Muscle of arm (tissue), 14 donors: ENCODE measurements at places on chromosomes 5 and 9.
A peak's percentile ranks its signal among the peaks of the same experiment; 100 is the strongest.

GRCh38 chr5:17989036-17989435 lies 354.8 kb downstream of the TAF11L14 start:
- no peak for DNase-seq

GRCh38 chr9:7756088-7756487 lies 43.5 kb downstream of the DMAC1 start:
- DNase-seq = no peak

GRCh38 chr9:98538626-98539031 lies 170.1 kb downstream of the GABBR2 start:
- DNase-seq = no peak

DNA sequence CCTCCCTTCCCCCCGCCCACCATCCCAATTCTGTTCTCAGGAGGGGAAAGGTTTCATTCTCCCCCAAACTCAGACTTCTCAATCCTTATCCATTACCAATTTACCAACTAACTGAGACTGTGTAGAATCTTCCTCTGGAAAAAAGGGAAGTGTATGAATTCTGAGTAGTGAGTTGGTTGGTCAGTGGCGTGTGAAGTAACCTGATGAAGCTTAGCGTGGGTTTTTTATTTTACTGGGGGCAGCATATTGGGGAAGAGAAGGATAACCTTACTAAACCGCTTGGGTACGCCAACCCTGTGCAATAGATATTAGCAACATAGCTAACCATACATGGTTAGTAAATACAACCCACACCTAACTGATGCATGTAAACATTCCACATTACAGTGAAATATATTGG lies 1.1 kb upstream of the DNAJC21 start:
- no peak for DNase-seq

DNA sequence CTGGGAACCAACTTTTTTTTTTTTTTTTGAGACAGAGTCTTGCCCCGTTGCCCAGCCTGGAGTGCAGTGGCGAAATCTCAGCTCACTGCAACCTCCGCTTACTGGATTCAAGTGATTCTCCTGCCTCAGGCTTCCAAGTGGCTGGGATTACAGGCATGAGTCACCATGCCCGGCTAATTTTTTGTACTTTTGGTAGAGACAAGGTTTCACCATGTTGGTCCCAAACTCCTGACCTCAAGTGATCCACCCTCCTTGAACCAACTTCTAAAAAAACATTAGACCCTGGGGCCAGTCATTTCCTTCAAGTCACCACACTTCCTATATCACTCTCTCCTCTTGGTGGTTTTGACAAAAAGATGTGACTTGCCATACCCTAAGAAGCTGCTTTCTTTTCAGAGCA lies 10.9 kb upstream of the SHROOM1 start:
- DNase-seq = no peak

DNA sequence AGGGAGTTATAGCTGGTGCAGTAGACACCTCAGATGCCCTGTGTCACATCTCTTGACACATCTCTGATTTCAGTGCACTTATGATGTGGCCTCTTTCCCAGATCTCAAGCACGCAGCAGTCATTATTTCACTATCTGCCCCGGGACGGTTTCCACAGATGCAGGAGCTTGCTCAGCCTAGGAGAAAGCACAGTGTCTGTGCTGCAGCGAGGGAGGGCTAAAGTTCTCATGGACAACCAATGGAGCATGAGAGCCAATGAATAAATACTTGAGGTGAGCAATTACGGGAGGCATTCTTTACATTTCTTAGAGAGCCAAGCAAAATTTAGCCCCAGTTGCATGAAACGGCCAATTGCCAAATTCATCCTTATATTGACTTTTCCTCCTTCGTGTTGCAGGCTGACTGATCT lies 7.4 kb upstream of the MOB3B start:
- DNase-seq = no peak

GRCh38 chr9:124295159-124295794 lies 37.5 kb downstream of the NEK6 start:
- no peak for DNase-seq

DNA sequence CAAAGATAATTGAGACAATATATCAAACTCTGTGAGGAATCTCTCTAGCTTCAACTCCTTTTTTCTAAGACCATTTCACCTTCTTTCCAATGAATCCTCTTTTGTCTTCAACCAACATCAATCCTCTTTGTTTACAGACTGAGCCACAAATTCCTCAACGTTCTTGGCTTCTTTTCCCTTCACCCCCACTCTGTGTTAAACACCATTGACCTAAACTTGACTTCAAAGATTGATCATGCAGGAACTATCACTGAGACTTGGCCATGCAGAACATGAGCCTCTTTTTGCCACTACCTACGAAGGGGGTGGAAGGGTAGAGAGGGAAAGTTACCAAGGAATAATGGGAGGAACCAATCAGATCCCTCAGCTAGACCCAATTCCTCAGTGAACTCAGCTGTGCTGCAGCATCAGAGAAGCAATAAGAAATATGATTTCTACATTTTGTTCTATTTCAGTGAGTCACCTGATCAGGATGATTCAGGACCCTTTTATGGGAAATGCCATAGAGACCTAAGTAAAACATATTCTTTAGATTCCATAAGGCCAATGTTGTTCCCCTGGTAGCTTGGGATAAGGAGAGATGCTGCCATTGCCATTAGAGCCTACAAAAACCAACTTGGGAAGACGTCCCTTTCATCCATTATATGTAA lies 187.7 kb upstream of the RGMB start:
- DNase-seq = no peak

DNA sequence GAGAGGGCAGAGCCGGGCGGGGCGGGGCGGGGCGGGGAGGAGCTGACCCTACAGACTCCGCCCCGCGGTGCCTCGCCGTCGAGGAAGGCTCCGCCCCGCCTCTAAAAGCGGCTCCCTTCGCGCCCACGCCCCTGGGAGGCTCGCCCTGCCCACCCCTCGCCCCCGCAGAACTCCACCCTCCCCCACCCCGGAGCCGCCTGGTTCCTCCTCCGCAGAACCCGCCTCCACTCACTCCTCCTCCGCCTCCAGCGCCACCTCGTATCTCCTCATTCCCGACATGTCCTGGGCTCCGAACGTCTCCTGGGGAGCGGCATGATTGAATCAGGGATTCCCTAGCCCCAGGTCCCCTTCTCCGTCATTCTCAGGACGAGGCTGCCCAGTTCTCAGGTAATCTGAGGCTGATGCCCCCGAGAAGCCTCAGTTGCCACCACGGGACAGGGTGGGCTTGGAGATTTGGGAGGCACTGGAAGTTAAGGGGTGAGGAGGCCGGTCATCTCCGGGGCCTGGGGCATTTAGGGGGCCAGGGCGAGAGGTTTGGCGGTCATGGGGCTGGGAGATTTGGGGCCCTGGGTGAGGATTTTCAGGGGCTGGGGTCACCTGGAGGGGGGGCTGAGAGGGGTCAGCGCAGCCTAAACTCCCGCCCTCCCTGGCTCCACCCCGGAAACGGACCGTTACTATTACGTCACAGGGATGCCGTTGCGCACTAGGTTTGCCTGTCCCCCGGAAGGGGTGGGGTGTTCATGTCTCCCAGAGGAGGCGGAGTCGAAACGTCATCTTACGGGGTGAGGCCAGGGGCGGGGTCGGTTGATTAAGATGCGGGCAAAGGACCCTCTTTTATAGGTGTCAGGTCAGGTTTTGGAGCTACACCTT lies 3.2 kb upstream of the CCL27 start:
- DNase-seq = peak; percentile 95

GRCh38 chr9:130243015-130243881 lies 22.3 kb upstream of the HMCN2 start:
- peak; percentile 73 for DNase-seq

- no peak for DNase-seq
Observed at GRCh38 chr9:109627042-109627441, 128.9 kb upstream of the PTPN3 start.

DNA sequence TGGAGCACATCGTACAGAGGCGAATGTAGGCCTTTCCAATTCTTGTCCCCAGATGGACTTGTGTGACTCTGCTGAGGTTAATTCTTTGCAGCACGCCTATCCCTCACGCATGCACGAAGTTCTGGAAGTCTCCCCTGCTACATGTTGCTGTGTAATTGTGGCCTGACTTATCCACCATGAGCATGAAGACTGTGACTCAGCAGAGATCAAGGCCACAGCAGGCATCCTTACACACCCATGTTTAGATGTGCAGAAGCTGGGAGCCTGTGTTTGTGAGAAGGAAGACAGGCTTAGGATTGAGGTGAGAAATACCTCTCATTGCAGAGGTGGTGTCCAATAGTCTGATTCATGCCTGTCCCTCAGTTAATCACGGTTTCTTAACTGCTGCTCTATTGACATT lies 135.6 kb downstream of the ICE1 start:
- no peak for DNase-seq

DNA sequence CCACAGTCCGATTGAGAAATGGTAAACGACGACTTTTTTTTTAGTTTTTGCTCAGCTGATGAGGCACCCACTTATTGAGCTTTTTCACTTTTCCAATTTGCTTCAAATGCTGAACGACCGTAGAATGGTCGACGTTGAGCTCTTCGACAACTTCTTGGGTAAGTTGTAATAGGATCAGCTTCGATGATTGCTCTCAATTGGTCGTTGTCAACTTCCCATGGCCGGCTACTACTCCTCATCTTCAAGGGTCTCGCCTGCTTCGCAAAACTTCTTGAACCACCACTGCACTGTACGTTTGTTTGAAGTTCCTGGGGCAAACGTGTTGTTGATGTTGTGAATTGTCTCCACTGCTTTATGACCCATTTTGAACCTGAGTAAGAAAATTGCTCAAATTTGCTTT lies 35.7 kb downstream of the NSD1 start:
- no peak for DNase-seq

DNA sequence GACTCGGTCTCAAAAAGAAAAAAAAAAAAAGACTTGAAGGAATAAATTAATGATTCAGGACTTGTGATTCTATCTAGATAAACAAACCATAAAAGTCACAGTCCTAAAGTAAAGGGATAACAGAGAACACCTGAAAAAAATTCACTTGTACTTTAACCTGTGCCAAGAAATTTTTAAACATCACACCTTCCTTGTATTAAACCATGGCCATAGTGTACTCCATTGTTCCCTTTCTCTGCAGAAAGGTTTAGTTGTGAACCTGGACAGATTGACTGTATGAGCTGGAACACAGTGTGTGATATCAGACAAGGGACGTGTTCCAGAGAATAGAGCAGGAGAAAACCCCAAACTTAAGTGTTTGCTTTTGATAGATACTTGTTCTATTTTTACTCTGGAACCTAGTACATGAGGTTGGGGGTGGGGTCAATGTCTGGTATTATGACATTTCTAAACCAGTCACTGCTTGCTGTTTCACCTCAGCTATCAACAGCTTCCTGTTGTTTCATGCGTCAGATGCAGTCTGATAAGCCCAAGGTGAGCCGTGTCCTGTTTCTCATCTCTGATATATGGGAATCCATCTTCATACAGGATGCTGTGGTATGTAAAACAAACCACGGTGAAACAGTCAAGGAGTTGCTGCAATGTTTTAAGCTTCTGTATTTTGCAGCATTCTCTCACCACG lies 62.5 kb upstream of the ITGA1 start:
- DNase-seq = no peak

DNA sequence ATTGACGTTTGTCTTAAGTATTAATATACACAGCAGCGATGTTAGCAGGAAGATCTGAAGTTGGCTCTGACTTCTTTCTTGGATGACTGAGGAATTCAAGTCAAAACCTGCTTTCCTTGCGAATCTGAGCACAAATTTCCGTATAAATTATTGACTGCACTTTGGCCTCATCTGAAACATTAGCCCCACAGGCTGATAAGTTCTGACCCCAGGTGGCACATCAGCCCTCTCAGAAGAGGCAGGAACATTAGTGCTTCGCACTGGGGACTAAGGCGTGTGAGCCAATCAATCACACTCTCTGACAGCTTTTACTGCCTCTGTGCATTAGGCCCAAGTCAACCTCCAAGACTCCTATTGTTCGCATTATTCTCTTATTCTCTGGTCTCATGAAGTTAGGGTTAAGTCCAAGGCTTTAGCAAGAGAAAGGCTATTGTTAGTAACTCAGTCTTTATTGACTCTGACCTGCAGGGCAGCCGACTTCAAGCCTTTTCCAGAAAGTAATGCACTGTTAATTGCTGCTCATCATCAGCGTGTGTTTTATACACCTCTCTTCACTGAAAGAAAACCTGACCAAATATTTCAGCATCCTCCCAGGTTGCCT lies 84.2 kb downstream of the ZNF608 start:
- no peak for DNase-seq

DNA sequence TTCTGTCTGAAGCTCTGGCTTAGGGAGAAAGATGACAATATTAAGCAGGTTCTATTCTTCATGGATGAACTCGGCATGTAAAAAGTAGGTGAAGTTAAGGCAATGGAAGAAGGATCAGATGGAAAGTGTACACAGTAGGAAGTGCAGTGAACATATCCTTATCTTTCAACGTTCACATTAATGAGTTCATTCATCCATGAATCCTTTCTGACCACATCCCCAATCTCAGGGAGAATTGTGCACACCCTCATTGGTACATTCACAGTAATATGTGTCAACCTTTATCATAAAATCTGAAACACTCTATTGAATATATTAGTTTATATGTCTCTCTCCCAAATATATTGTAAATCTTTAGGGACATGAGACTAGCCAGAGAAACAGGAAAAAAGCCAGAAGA lies 5.5 kb downstream of the GIN1 start:
- no peak for DNase-seq

DNA sequence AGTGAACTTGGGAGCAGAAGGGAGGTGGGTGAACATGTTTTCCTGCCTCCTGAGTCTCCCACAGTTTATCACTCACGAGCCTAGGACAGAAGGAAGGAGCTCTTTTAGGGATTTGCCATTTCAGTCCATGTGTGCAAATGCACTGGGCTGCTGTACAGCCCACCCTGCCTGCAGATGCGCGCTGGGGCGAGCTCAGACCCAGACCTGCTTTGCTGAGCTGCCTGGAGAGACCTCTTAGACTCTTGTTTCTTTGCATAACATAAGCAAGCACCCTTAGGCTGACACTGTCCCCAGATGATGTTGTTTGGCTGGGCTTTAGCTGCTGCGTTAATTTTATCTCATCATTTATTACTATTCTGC lies 199.0 kb downstream of the CACNA1B start:
- no peak for DNase-seq

DNA sequence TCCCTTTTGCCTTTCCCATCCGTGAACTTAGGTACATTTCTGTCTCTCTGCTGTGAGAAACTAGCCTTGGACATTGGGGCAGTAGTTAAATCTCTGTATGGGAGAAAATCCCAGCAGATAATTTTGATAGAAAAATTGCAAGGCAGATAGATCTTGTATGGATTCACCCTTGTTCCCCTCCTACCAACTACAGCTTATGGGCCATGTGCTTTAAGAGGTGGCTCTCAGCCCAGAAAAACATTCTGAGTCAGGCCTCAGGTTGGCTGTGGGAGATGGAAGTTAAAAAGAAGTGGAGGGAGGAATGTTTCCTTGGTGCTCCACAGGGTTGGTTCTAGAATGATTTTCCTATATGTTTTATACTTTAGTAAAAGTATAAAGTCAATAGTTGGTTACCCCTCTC lies 1.4 kb upstream of the KDM3B start:
- no peak for DNase-seq

DNA sequence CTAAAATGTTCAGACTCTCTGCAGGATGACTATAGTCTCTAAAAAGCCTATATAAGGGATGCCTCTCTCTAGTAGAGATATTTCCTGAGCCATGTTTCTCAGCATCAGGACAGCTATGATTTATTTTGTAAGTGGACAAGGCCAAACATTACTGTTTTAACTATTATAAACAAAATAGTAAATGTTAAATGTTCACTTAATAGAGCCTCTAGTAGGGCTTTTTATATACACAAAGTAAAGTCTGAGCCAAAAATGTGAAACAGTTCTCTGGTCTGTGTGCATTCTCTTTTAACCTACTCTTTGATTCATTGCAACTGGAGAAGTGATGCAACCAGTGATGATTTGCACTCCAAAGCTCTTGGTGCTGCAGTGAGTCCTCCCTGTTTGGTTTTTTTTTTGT lies 220.5 kb downstream of the GDNF start:
- DNase-seq = no peak
